ENCODE measurements at places on chromosomes 12 and 14.

DNA sequence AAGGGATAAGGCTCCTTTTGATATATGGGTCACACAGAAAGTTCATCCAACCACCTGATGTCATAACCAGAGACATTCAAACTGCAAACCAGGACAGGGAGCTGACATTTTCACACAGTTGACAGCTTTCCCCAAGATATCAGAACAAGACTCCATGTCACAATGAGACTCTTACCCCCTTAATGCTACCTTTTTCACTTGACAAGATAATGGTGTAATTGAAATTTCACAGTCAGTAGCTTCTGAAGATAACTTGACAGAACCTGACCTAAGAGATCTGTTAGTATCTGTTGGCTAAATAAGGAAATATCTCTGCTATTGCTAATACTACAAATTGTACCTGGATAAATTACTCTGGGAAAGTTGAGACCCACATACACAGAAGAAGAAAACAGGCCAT, 187.3 kb downstream of the C12orf50 start:
- no peak for DNase-seq

DNA sequence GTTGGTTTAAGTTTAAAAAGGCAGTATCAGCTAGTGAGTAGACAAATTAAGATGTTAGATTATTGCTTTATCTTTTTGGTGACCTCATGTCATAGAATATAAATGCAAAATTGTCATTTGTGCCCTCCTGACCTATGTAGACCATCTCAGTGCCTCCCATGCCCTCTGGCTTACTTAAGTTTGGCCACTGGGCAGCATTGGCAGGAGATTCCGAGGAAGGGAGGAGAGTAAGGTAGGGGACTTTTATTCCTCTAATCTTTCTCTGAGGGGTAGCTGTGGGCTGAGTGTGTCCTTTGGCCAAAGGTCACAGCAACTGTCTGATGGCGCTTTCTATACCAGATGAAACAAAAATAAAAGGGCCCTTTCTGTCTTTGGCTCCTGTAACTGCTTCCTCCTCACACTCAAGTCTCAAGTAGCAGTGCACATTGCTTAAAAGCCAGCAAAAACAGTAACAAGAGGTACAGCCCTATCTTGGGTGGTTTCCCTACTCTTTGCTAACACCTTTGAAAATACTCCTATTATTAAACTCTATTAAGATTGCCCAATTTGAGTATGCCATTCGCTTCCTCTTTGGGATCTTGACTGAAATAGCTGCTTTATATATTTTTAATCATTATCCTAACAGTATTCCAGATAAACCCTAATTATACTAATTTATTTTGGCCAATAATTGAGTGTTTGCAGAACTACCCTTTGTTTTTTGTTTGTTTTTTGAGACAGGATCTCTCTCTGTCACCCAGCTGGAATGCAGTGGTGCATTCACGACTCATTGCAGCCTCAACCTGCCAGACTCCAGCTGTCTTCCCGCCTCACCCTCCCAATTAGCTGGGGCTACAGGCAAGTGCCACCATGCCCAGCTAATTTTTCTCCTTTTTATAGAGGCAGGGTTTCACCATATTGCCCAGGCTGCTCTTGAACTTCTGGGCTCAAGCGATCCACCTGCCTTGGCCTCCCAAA, 56.5 kb upstream of the KCNH3 start:
- peak; percentile 54 for DNase-seq

- no peak for DNase-seq
Measured at GRCh38 chr14:58765418-58765831, 127.7 kb downstream of the DACT1 start.

DNA sequence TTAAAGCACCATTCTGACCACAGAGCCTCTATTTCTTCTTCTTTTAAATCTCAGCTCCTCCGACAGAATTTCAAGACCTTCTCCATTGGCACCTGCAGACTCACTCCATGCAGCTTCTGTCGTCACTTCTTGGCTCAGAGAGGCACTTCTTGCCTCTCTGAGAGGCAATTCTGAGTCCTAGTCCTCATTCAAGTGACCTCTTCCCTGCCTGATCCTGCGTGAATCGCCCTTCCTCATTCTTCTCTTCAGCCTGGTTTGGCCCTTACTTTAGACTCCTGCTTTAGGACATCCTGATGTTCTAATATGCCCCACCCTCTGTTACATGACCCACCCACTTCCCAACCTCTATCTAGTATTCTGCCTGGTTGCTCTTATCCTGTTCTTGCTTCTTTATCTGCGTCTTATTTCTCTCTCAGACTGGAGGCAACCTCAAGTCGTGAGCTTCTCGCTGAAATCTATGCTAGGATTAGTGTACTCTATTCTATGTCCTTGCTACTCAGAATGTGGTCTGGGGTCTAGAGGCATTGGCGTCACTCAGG, 55.6 kb upstream of the CISTR start:
- no peak for DNase-seq

DNA sequence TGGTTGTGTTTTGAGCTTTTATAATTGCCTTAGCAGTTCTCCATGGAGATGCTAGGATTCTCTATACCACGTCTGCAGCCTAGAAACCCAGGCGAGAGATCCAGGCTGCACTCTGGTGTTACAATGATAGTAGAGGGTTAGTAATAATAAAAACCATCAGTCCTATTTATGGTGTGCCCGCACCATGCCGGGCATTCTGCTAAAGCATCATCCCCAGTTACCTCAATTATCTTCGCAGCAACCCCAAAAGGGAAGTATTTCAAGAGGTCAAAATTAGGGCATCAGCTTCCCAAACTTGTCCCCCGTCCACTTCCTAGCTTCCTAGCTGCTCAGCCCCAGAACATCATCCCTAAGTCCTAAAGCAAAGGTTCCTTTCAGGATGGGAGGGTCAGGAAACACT, 3.2 kb downstream of the SYNE3 start:
- no peak for DNase-seq

Measured in HCEC 1CT (cell line).